ENCODE measurements at places on chromosomes 3 and 15. TPM values are rescaled to one million over a fixed set of nuclear protein-coding genes. Genes with fewer than 3 reads are reported as not detected.

- no peak for DNase-seq
Observed at GRCh38 chr3:10189557-10190354, 25.0 kb downstream of the IRAK2 start.

DNA sequence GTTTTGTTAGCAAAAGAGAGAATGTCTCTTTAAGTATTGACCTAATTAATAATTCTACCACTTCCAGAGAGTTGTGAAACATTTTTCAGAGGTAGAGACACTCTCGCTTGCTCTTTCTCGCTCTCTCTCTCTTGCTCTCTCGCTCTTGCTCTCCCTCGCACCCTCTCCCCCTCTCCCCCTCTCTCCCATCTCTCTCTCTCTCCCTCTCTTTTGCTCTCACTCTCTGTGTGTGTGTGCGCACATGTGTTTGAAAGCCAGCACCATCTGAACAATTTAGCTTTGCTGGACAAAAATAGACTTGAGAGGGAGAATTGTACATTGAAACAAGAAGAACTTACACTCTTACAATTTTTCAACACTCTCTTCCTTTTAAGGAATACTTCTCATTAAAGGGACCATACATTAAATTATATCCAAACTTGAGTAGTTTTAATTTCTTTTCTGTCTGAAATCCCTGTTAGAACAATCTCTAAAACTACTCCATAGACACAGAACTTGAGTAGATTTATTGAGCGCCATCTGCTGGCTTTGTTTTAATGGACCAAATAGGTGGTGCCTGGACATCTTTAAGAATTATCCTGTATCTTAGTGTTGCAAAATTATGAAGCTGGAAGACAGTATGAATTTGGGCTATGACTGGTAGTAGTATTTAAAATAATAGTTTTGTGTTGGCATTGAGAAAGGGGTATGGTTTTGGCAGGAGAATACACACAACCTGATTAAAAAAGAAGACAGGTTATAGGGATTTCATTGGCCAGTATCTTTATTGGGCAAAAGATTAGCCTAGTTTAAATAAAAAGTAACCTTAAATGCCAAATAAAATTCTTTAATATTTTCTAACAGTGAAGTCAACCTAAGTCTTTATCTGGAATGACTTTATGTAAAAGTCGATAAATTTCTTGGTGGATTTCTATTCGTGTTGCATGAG is 124.6 kb downstream of the AKAP13 start:
- peak; percentile 84 for DNase-seq

DNA sequence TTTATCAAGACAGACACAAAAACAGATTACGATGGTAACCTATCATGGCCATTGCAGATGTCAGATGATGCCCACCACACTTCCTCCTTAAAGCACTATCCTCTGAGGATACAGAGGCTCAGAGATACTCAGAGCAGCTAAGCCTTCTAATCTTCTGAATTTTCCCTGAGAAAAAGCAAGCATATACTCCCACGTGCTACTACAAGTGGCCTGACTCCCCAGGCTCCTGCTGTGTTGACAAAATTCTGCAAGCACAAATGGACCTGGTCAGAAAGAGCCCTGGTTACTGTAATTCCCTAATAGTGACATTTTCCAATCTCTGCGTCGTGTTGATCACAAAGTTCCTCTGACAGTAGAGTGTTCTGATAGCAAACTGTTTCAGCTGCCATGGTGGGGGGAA is 207.1 kb downstream of the KCNMB2 start:
- DNase-seq: no peak

The CHRNA5 gene
- polyA plus RNA-seq: 3.9 TPM

GRCh38 chr3:169146179-169146665 is 517.3 kb downstream of the MECOM start:
- DNase-seq: peak; percentile 60

The SH2D7 gene
- polyA plus RNA-seq: not detected

DNA sequence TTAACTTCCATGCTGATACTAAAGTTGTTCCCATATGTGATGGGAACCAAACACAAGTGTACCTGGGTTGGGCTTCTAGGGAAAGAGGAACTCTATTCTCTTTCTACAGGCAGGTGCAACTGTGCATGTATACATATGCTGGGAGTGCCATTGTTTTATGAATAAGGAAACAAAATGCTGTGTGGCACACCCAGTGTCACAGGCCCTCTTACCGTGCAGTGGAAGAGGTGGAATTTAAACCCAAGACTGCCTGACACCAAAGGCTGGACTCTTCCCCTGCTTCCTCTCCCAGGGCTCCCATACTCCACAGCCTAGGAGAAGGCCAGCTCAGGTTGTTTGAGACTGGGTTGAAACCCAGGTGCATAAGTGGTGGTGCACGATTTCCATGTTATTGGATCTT is 1.9 kb upstream of the FETUB start:
- no peak for DNase-seq

GRCh38 chr3:53045518-53046170 is at the start of gene SFMBT1:
Gene SFMBT1 (minus strand): TSS chr3:53046073. CDS start chr3:52969128, 76,945 bp downstream.
- DNase-seq: peak; percentile 91

The LSG1 gene
- 29.9 TPM for polyA plus RNA-seq

DNA sequence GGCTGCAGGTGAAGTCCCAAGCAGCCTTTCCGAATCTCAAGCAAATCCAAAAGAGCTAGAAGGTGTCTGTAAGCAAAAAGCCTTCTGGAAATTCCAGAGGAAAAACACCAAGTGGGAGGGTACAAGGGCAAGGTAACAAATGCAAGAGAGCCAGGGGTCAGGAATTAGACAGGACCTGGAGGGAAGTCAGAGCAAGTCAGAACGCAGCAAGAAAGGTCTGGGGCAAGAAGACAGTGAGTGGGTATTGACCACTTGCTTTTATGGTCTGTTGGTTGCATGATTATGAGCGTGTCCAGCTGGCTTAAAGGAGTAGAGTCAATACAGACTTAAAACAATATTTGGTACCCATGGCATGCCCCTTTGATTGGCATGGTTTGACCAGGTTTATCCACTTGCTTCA is 66.7 kb upstream of the OXTR start:
- no peak for DNase-seq

The CAMK2N2 gene
- polyA plus RNA-seq: 94.8 TPM

- no peak for DNase-seq
Observed at GRCh38 chr3:65888196-65888595, 150.5 kb downstream of the MAGI1 start.

DNA sequence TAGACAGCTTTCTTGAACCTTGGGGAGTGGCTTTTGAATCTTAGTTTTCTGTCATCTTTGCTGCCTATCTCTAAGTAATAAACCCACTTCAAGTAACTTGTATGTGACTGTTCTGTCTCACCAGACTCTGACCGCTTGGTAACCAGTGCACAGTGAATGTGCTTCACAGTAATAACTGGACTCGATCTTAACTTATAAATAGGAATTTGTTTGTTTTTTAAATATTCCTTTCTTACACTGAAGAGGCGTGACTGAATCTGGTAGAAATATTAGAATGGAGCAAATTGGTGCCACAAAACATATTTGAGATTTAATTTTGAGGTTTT is 318.0 kb downstream of the GBE1 start:
- DNase-seq: no peak

- DNase-seq: no peak
Observed at GRCh38 chr15:95021816-95022215, 790.5 kb downstream of the MCTP2 start.

The ABI3BP gene
- polyA plus RNA-seq: 4.3 TPM

DNA sequence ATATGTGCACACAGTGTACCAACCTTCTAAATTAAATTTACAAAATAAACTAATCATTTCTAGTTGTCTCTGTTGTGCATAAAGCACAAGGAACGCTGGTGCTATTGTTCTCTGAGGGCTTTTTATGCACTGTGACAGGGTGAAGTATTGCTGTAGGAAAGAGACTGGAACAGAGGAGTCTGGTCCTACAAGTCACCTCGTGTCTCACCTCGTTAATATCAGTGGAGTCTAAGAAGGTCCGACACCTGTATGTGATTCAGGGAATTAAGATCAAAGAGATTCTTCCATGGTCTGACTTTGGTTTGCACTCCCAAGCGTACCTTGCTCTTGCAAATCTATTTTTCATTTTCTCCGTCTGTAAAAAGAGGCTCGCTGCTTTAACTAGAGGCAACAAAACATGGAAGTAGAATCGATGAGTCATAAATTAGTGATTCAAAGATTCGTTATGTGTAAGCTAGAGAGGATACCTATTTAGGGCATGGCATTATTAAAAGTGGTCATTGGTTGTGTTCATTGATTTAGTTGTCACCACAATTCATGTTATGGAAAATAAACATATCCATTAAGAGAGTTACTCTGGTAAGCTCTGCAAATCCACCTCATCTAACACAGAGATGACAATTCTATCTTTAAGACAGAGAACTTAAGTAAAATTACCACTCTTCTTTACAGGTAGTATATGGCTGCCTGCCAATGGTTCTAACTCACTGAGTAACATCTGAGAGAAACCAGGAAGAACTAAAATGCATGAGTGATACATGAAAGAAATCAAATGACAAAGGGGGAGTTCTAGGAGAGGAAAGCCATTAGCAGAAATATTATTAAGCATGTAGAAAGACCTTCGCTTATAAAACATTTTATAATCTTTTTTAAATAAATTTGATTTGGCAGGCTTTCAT is 219.4 kb upstream of the GBE1 start:
- no peak for DNase-seq

GRCh38 chr3:81580355-81580754 is 181.1 kb downstream of the GBE1 start:
- DNase-seq: peak; percentile 18

DNA sequence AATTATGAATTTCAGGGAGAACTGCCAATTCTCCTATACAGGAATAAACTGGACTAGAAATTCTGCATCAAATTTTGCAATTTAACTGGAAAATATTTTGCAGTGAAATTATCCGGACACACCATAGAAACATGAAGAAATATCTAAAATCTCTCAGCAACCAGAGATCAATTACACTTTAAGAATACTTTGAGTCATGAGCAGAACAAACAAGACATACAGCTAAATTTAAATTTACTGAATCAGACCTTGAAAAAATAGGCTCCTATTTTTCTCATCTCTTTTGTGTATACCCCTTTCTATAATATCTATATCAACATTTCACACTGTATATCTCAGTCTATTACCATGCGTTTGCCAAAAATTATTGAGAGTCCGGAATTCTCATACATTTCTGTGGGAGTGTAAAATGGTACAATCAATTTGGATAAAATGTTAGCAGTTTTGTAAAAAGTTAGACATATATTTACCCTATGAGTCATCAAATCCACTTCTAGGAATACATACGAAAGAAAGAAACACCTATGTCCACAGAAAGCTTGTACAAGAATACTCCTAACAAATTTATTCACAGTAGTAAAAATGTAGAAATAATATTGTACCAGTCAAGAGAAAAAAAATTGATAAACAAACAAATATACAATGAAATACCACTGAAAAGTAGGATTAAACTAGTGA is 593.1 kb upstream of the NECTIN3 start:
- DNase-seq: no peak

- DNase-seq: no peak
Observed at GRCh38 chr15:45486317-45486716, 36.2 kb downstream of the SLC30A4 start.
